Kidney (tissue), 22 donors: ENCODE measurements at places on chromosomes 1 and 21. TPM values are rescaled to one million over a fixed set of nuclear protein-coding genes. Genes with fewer than 3 reads are reported as not detected.
A peak's percentile ranks its signal among the peaks of the same experiment; 100 is the strongest.

GRCh38 chr21:38388203-38388602 is 110.1 kb downstream of the ERG start:
- H3K27me3 ChIP-seq, result no peaks in the 10 kb centered on the region
- no peak for DNase-seq
- no peaks in the 10 kb centered on the region for H3K4me1 ChIP-seq
- H3K36me3 ChIP-seq, result no peaks in the 10 kb centered on the region
- no peak overlapping the region for H3K4me3 ChIP-seq
- no peak overlapping the region for H3K27ac ChIP-seq

DNA sequence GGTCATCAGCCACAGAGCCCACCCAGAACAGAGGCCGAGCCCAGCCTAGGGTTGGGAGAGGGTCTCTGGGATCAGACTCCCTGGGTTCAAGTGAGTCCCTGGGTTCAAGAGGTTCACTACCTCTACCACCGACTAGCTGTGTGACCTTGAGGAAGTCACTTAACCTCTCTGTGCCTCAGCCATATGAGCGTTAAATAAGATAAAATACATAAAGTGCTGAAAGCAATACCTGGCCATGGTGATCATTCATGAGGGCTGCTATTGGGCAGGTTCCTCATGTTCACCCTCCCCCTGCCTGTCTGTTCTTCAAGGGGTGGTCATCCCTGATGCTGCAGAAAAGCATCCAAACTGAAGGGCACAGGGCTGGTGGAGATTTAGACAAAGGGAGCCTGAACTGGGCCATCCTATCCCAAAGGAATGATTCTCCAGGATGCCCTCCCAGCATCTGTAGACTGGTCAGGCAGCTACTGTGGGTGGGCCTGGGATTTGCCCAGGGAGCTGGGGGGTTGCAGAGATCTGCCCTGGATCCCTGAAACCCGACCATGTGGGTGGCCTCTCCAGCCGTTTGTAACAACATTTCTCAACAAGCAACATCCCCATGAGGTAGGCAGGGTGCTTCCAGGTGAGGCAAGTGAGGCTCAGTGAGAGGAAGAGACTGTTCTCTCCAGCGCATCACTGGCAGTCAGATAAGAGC is 196.6 kb downstream of the MATN1 start:
- DNase-seq, result no peak
- H3K4me3 ChIP-seq, result no peak overlapping the region
- H3K27ac ChIP-seq, result no peak overlapping the region
- H3K4me1 ChIP-seq, result no peaks in the 10 kb centered on the region
- no peaks in the 10 kb centered on the region for H3K27me3 ChIP-seq
- no peaks in the 10 kb centered on the region for H3K36me3 ChIP-seq

DNA sequence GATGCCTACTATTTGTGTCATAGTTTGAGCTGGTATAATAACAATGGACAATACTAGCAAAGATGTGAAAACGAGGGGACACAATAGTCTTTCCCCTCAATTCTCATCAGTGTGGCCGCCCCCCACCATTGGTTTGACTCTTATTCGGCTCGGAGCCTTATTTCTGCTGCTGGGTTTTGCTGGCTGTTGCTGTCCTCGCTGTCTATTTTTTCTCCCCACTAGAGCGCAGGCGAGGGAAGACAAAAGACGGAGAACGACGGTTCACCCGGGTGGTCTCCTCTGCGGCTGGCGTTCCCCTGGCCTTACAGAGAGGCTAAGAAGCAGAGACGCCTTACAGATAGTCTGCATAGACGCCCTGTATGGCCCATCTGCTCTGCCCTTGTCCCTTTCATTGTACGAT is 19.4 kb downstream of the CLIC6 start:
- H3K36me3 ChIP-seq, result no peaks in the 10 kb centered on the region
- peak; percentile 70 for DNase-seq
- H3K27ac ChIP-seq, result no peak overlapping the region
- no peak overlapping the region for H3K4me3 ChIP-seq

The RAB3B gene
- 0.72 TPM for total RNA-seq

GRCh38 chr1:109884242-109884891 is 26.3 kb upstream of the CSF1 start:
- H3K36me3 ChIP-seq, result no peaks in the 10 kb centered on the region
- no peak for DNase-seq
- no peaks in the 10 kb centered on the region for H3K4me1 ChIP-seq
- no peak overlapping the region for H3K27ac ChIP-seq
- no peaks in the 10 kb centered on the region for H3K27me3 ChIP-seq
- no peak overlapping the region for H3K4me3 ChIP-seq

The PLEKHN1 gene
- total RNA-seq, result 14.3 TPM

DNA sequence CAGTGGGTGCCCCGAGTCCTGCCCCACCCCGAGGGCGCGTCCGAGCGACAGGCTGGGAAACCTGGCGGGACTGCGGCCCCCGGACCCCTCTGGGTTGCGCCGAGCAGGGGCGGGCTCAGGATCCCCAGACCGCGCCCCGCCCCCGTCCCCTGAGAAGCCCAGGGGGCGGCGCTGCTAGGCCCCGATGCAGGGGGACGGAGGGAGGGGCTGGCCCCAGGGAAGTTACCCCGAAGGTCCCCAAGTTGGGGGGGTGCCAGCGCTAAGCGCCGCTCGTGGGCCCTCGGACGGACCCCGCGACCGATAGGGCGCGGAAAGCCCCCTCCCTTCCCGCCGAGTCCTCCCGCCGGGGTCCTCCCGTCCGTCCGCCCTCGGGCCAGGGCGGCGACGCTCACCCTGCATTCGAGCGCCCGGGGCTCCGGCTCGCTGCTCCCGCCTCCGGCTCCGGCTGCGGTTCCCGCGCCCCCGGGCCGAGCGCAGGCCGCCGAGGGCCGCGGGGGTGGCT is 414 bp downstream of the GPR153 start:
- no peaks in the 10 kb centered on the region for H3K27me3 ChIP-seq
- DNase-seq, result peak; percentile 79
- no peak overlapping the region for H3K27ac ChIP-seq
- no peaks in the 10 kb centered on the region for H3K36me3 ChIP-seq
- peaks cover 2% of the 10 kb centered on the region for H3K4me1 ChIP-seq

The SLC16A4 gene
- 53.1 TPM for total RNA-seq

DNA sequence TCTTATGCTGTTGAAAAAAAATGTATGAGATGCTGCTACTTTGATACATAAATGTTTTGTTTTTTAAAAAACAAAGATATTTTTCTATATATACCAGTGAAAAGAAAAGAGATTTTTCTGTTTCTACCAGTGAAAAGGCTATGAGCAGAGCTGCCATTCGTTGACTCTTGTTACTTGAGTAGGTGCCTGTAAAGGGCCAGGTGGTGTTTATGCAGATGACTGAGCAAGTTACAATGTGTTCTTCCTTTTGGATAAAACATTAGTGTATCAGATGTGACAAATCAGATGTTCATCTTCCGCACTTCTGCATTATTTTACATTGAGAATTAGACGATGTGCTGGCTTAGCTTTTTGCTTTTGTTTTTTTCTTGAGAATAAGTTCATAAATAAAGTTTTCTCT is 45.4 kb downstream of the BARHL2 start:
- H3K36me3 ChIP-seq, result no peaks in the 10 kb centered on the region
- H3K27me3 ChIP-seq, result no peaks in the 10 kb centered on the region
- no peak overlapping the region for H3K4me3 ChIP-seq
- no peak for DNase-seq

The CROCC gene
- total RNA-seq, result 30.5 TPM
